Pancreas (tissue), 10 donors: ENCODE measurements at places on chromosomes 7 and 10.

GRCh38 chr10:101818872-101819633 is 809 bp upstream of the OGA start:
- DNase-seq = no peak

- no peak for DNase-seq
Observed at GRCh38 chr10:100081075-100082001, at the start of gene CPN1. CPN1 (minus strand) TSS chr10:100081869; CDS start chr10:100081625, 244 bp downstream.

DNA sequence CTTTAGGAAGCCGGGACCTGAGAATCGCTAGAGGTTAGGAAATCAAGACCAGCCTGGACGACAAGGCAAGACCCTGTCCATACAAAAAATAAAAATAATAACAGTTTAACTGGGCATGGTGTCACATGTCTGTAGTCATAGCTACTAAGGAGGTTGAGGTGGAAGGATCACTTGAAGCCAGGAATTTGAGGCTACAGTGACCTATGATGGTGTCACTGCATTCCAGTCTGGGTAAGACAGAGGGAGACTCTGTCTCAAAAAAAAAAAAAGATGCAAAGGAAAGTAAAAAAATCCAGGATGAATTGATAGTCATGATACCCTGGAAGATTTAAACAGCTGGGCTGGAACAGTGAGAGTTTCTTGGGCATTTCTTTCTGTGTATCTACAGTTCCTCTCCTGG is 463.2 kb downstream of the GALNT17 start:
- no peak for DNase-seq

DNA sequence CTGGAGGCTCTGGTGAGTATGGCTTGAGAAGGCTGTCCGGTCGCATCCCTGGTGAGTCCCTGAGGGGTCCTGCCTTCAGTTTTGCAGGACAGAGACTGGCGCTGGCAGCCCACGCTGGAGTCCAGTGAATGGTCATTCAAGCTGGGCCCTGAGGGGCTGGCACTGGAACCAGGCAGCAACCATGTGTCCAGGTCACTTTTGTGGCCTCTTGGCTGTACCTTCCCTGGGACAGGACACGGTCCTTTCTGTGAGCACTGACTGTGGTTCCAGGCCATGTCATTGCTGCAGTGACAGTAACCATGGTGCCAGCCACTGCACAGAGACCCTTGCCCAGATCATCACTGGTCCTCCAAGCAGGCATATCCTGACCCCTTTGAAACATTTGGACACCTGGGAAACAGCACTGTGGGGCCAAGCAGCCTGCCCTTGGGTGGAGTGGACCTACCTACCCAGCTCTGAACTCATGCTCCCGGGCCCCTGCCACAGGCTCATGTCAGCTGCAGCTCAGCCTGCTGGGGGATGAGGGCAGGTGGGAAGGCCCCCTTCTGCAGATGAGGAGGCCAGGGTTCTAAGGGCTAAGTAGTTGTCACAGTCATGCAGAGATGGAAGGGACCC is 72.1 kb downstream of the ADCY1 start:
- DNase-seq = peak; percentile 5

GRCh38 chr10:17910125-17910789 is 41.5 kb upstream of the SLC39A12 start:
- no peak for DNase-seq

DNA sequence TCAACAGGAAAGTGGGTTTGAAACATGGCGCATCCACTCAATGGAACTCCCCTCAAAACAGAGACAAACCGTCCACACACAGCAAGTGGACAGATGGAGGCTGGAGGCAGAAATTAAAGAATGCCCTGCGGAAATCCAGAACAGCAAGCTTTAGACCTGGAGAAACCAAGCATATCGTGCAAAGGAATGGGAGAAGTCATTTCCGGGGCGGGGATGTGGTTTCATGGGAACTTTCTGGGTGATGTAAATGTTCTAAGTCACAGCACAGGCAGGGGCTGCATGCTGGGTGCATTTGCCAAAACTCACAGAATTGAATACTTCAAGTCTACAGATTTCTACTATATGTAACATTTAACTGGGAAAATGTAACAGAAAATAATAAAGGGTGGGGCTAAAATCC is 213.0 kb downstream of the PTPRN2 start:
- DNase-seq = no peak

DNA sequence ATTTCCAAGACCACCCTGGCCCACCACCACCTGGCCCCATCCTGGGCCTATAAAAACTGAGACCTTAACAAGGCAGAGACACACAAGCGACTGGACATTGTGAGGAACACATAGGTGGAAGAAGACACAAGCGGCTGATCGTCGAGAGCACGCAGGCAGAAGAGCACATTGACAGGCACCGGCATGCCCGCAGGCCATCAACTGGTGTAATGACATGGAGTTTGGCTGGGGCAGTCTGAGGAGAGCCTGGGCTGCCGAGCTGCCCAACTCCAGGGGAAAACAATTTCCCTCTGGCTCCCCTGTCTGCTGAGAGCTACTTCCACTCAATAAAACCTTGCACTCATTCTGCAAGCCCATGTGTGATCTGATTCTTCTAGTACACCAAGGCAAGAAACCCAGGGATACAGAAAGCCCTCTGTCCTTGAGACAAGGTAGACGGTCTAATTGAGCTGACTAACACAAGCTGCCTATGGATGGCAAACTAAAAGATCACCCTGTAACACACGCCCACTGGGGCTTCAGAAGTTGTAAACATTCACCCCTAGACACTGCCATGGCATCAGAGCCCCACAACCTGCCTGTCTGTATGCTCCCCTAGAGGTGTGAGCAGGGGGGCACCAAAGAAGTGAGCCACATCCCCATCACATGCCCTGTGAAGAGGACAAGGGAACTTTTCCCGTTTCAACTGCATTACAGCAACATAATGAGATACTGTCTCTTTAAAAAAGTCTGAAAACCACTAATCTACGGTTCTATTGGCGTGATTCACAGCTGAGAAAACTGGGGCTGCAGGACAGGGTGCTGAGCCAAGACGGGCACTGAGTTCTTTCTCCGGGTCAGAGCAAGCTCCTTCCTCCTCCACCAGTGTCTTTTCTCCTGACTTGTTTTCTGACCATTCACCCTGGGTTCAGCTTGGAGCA is 18.5 kb upstream of the TNS3 start:
- no peak for DNase-seq

DNA sequence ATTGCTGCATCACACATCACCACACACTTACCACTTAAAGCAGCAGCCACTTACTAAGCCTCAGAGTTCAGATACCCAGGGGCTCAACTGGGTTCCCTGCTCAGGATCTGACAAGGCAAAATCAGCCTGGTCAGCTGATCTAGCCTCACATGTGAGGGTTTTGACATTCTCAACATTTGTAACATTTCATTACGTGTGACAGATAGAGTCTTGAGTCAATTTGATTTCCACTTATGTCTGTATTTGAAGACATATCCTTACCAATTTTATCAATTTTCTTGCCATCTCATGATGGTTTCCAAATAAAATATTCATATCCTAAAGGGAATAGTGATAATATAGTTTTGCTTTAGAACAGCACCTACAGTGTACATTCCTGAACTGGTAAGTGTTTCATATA is 494.7 kb upstream of the PFKP start:
- no peak for DNase-seq

DNA sequence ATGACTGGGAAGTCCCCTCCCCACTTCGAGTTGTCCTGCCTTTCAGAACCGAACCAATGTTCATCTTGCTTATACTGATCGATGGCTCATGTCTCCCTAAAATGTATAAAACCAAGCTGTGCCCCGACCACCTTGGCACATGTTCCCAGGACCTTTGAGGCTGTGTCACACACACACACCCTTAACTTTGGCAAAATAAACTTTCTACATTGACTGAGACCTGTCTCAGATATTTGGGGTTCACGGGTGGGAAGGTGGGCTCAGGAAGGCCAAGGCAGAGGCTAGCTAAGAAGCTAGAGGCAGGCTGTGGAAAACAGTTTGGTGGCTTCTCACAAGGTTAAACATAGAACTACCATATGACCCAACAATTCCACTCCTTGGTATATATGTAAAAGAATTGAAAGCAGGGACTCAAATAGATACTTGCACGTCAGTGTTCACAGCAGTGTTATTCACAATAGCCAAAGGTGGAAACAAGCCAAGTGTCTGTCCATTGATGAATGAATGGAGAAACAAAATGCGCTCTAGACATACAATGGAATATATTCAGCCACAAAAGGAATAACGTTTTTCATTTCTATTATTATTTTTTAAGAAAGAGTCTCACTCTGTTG is 15.4 kb downstream of the PRF1 start:
- no peak for DNase-seq

- DNase-seq = no peak
Observed at GRCh38 chr7:256461-256940, 33.5 kb upstream of the FOXL3 start.

DNA sequence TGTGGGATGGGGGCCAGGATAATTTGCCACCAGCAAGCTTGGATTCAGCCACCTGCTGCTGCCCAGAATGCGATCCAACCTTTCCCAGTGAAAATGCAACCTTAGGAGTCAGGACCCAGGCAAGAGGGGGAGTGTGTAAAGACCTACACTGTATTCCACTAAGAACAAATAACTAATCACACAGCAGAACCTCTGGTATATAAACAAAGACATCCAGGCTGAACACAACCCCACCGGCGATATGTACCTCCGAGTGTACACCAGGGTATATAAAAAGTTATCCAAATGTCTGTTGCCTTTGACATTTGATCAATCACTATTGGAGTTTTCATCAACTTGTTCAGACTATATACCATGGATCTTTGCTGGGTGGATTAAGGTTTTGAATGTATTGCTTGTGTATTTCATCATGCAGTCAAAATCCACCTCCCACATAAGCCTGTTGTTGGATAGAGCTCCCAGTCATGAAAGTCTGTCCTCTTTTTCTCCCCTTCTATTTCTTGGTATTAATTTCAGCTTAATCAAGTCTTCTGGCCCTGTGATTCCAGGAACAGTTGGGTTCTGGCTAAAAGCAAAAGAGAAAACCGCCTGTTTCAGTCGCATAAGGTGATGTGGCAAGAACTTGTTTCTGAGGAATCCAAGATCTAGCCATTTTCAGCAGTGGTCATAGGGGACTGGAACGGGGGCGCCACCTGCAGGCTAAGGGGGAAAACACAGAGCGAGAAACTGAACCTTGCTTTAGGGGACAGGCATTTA is 290.7 kb downstream of the CCDC3 start:
- peak; percentile 88 for DNase-seq

GRCh38 chr7:103551016-103551415 is 105.0 kb upstream of the SLC26A5 start:
- DNase-seq = no peak
